ENCODE measurements at places on chromosomes 16 and 17.

DNA sequence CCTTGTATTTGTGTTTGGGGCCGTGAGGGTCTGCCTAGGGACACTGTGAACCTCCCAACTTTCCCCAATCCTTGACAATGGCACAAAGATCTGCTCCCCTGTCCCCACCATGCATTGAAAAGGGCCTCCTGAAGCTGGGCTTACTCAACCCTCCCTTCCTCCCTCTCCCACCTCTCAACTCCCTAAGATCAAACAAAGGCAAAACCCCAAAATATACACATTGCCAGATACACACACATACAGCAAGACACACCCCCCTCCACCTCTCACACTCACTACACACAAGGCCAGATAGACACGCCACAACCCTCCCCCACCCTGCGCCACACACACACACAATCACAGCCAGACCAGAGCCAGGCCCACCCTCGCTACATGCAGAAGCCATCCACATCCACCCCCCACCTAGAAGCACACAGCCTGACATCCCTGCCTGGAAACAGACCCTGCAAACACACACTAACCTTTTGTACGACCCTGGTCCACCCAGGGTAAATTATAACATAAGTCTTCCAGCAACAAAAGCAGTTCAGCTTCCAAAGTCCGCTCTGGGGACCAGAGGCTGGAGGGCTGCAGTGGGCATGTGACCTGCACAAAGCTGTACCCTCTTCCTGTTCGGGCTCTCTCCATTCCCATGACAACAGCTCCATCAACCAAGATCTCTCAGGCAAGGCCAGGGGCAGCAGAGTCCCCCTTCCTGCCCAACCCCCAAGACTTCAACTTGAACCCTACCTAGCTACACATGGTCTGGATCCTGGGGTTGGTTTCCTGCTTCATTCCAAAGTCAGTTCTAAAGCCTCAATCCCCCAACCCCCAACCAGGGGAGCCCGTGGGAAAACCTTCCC lies 1.9 kb downstream of the PCGF2 start:
- no peak for DNase-seq

- peak; percentile 55 for DNase-seq
Observed at GRCh38 chr17:65231662-65232335, 94.6 kb downstream of the RGS9 start.

GRCh38 chr17:38762231-38762630 lies 9.7 kb downstream of the PSMB3 start:
- no peak for DNase-seq

GRCh38 chr17:42132941-42133340 lies 10.3 kb downstream of the HSPB9 start:
- DNase-seq = peak; percentile 33

DNA sequence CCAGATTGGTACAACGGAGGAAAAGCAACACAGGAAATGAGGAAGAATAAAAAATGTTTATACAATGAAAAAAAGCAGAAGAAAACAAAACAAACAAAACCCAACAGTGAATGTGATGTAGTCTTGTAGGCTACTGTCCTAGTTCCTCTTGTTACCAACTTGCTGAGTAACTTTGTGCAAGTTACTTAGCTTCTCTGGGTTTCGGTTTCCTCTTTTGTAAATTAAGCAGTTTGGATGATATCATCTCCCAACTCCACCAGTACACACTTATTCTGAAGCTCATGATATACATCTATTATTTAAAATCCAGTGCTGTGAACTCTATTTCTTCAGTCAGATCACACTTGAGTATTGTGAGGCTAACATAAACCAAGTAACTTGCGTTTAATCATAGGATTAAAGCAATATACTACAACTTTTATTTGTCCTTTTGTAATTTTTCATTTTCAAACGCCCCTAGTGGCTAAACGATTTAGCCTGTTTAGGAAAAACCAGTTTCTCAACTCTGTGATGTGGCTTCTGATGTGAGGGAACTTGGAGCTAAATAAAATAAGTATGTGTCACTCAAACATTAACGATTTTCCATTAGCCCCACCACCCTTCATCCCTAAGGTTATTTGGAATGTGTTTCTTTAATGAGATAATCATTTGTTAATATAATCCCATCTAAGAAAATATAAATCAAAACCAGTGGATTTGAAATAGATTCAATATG lies 1.4 kb upstream of the UNK start:
- DNase-seq = no peak

DNA sequence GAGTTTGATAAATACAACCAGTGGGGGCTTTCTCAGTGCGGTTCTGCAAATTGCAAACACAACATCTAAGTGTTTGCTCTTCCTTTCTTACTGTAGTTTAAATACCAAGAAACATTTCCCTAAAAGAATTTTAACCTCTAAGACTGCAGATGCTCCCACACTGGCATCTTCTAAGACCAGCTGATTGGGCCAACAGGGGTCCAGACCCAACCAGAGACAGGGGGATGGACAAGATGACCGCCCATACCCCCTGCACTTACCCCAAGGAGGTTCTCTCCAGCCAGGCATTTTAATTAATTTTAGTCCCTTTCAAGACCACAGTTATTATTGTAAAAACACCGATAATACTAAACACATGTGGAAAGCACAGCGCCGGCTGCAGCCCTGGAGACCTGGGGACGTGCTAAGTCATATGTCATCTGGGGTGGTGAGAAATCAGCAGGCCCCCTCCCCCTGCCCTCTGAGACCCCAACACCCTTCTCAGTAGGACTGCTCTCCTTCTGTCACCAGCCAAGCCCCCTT lies 242.3 kb downstream of the SOX9 start:
- DNase-seq = no peak
